Inflammatory macrophage treated with lipopolysaccharide for 4 hours (primary cell): ENCODE measurements at places on chromosomes 1 and 21.

GRCh38 chr1:150473659-150474058 lies 13.6 kb upstream of the TARS2 start:
- no peak for DNase-seq

DNA sequence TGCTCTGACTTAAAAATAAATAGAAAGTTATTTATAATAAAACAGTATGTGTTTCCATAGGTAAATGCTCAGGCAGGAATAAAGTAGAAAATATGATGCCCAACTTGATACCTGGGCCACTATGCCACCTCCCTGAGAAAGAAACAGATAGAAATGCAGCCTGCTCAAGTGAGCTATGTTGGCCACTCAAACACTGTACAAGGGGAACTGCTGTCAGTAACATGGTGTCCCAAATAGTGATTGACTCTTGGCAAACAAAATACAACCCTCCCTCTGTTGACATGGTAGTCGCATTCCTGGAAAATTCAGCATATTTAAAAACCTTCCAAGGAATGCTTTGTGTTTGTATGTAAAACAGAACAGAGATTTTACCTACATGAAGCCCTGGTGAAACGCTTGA lies 66.9 kb upstream of the KCNE2 start:
- DNase-seq = no peak

GRCh38 chr1:157240495-157241184 lies 102.4 kb upstream of the ETV3 start:
- no peak for DNase-seq

GRCh38 chr1:116854403-116854690 lies 55.4 kb upstream of the PTGFRN start:
- no peak for DNase-seq

GRCh38 chr21:41970751-41971653 lies 17.2 kb upstream of the C2CD2 start:
- DNase-seq = no peak

DNA sequence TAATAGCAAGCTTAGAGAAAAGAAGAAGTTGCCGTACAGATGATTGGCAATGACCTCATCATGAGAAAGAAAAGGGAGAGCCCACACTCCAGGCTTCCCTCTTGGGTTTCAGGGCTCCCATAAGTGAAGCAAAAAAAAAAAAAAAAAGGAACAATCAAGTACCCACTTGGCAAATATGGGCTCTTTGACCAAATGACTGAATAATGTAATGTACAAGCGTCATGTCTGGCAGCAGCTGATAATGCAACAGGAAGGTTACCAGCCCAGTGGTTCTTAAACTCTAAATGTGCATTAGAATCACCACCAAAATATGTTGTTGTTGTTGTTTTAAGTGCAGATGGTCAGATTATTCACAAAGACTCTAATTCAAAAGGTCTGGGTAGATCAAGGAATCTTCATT lies 13.5 kb downstream of the TNFSF4 start:
- peak; percentile 97 for DNase-seq

DNA sequence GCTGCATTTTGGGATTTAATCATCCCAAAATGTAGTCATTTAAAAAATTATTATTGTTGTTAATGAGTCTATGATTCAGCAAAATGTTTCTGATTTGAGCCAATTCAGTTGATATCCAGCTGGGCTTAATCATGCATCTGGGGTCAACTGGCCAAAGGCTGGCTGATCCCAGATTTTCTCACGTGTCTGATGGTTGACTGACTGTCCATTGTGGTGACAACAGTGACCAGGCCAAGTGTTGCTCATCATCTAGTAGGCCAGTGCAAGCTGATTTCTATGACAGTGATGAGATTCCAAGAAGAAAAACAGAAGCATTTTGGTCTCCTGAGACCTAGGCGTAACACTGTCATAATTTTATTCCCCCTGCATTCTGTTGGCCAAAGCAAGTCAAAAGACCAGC lies 80.1 kb upstream of the ZC3H11B start:
- no peak for DNase-seq

DNA sequence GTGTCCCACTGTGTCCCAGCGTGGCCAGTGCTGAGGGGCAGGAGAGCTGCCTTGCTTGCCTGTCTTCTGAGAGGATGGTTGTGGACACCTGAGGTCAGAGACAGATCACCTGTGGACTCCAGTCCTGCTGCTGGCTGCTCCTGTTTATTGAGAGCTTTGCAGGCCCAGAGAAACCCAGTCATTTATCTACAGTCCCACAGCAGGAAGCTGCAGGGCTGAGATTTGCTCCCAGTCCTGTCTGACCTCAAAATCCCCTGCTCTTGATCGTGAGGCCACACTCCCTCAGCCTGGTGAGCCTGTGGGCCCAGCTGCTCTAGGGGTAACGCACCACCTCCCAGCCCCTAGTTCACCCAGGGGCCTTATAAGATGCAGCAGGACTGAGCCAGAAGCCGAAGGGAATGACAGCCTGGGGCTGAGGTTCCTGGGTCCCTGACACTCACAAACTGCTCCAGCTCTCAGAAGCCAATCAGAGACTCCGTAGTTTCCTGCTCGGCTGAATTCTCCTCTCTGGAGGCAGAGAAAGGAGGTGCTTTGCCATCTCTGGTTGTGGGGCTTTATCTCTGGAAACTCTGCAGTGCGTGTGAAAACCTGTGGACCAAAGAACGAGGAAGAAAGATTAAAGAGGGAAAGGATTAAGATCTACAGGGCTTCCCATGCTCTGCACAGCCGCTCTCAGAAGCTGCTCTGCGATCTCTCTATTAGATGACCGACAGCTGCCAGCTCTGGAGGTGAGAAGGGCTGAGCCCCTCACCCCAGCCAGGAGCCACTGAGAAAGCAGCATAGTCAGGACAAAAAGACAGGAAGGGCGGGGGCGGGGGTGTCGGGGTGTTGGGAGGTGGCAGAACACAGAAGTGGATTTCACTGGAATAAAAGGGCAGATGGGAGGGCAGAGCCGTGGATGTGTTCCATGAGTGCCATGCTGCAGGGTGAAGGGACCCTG lies 39.1 kb downstream of the UBIAD1 start:
- no peak for DNase-seq

DNA sequence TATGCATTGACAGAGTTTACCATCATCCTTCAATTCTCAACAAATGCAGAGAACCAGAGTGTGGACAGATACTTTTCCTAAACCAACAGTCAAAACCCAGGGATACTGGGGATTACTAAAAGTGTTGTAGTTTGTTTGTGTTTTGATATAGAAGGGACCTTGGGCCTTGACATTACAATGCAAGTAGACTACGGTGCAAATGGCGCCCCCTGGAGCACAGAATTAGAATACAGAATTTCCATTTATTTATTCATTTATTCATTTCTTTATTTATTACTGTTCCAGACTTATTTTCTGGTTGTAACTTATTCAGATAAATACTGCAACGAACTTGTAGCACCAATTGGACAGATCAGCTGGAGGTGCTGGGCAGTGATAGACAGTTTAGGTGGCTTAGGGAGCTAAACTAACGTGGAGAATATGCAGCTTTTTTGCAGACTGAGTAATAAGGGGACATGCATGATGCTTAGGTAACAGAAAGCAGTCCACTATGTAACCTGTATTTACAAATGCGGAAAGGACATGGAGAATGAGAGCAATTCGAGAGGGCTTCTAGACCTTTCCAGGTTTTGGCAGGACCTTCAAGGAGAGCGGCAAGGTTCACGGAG lies 42.6 kb downstream of the KIRREL1 start:
- peak; percentile 43 for DNase-seq

- no peak for DNase-seq
Measured at GRCh38 chr1:50023292-50024159, at the start of gene AGBL4. TSS of gene AGBL4 (minus strand) at chr1:50023954.

GRCh38 chr1:48846441-48846840 lies 69.8 kb upstream of the BEND5 start:
- peak; percentile 34 for DNase-seq

DNA sequence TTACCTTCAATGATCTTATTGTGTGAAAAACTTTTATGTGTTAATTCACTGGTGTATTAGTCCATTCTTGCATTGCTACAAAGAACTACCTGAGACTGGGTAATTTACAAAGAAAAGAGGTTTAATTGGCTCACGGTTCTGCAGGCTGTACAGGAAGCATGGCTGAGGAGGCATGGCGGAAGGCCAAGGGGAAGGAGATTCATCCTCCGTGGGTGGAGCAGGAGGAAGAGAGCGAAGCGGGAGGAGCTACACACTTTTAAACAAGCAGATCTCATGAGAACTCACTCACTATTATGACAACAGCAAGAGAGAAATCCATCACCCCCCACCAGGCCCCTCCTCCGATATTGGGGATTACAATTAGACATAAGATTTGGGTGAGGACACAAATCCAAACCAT lies 44.2 kb upstream of the RGS7 start:
- no peak for DNase-seq

DNA sequence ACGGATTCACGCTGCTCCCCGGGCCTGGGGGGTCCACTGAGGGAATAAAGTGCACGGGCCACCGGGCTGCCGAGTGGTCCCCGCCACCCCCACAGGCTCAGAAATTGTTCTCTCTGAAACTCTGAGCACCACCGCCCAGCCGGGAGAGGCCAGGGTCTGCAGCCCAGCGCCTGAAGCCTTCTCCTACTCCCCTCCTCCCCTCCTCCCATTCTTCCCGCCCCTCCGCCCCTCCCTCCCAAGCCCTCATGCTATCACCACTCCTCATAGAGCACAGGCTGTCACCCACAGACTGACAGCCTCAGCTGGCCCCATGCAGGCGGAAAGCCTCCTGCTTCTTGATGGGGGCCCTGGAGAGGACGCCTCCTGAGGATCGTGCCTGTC lies 707 bp upstream of the GPR153 start:
- DNase-seq = no peak

DNA sequence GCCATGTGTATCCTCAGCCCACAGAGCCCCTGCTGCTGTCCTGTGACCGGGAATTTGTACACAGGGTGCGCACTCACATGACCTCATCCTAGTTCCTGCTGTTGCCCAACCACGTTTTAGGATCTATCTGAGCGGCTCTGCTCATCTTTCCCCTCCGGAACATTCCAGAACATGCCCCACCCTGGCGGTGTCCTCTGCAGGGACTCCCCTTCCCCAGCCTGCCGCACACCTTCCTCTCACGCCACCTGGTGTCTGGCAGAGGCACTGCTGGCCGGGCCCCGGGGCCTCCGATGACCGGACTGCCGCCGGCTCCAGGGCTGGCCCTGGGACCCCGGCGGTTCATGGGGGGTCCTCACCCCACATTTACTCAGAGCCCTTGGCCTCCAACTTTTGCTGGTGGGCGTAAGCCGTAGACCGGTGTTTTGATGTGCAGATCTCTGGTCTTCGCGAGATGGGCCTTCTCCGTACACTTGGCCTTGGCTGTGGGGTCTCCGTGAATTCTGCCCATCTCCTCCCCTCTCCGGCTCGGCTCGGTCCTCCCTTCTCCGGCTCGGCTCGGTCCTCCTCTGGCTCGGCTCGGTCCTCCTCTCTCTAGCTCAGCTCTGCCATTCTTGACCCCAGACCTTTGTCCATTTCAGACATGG lies 29.5 kb downstream of the ARHGEF16 start:
- peak; percentile 23 for DNase-seq

GRCh38 chr1:104064399-104064798 lies 314.7 kb downstream of the AMY1C start:
- no peak for DNase-seq

GRCh38 chr1:202351725-202352124 lies 3.2 kb downstream of the PPP1R12B start:
- no peak for DNase-seq

- no peak for DNase-seq
Measured at GRCh38 chr1:6171548-6172124, 8.5 kb downstream of the CHD5 start.

DNA sequence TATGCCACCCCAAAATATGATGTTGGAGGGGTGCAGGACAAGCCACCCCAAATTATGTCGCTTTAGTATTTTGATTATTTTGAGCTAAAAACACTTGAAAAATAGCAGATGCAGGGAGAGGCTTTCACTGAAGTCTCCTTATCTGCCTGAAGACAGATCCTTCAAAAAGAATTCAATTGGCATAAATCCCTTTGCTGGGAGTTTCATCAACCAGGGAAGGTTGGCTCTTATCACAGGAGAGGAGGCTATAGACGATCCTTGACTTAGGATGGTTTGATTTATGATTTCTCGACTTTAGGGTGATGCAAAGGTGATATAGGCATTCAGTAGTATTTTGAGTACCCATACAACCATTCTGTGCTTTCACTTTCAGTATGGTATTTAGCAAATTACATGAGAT lies 97.8 kb upstream of the CAMK1G start:
- no peak for DNase-seq

GRCh38 chr1:29105822-29106221 lies 17.9 kb downstream of the TMEM200B start:
- DNase-seq = peak; percentile 37

DNA sequence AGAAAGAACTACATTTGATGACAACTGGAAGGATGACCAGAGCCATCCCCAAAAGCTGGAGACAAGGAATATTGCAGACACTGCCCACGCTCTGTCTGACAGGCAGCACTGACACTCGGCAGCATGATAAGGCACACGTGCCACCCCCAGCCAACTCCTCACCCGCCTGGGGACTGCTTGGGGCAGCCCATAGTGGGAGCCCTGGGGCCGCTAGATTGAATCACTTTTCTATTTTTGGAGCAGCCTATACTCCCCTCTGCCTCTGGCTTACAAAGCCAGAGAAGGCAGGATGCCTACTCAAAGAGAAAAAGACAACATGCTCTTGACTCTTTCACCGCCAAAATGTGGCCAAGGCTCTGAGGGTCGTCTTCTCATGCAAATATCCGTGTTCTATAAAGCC lies 1.3 kb downstream of the SMG5 start:
- DNase-seq = peak; percentile 81

- DNase-seq = no peak
Measured at GRCh38 chr1:48208251-48208650, 14.3 kb upstream of the SLC5A9 start.

- DNase-seq = no peak
Measured at GRCh38 chr1:11576109-11576875, 77.9 kb downstream of the FBXO2 start.
